IMR-90 (cell line): ENCODE measurements at places on chromosomes 3 and 15. TPM values are rescaled to one million over a fixed set of nuclear protein-coding genes. Genes with fewer than 3 reads are reported as not detected.

The COL6A5 gene
- not detected in 2 replicates for polyA plus RNA-seq

The ECE2 gene
- polyA plus RNA-seq, result not detected in 2 replicates

The VILL gene
- polyA plus RNA-seq, result 4.5 and 4.7 TPM in 2 replicates

The RTP1 gene
- polyA plus RNA-seq, result not detected in 2 replicates

The GOLGA6B gene
- not detected in 2 replicates for polyA plus RNA-seq

The FOXB1 gene
- not detected in 2 replicates for polyA plus RNA-seq

GRCh38 chr3:69823743-69824142, 84.5 kb downstream of the MITF start:
- DNase-seq, result peak; percentile 53
- H3K36me3 ChIP-seq, result no peaks in the 10 kb centered on the region
- H3K4me1 ChIP-seq, result peaks cover 4% of the 10 kb centered on the region
- no peak overlapping the region for H3K27ac ChIP-seq

DNA sequence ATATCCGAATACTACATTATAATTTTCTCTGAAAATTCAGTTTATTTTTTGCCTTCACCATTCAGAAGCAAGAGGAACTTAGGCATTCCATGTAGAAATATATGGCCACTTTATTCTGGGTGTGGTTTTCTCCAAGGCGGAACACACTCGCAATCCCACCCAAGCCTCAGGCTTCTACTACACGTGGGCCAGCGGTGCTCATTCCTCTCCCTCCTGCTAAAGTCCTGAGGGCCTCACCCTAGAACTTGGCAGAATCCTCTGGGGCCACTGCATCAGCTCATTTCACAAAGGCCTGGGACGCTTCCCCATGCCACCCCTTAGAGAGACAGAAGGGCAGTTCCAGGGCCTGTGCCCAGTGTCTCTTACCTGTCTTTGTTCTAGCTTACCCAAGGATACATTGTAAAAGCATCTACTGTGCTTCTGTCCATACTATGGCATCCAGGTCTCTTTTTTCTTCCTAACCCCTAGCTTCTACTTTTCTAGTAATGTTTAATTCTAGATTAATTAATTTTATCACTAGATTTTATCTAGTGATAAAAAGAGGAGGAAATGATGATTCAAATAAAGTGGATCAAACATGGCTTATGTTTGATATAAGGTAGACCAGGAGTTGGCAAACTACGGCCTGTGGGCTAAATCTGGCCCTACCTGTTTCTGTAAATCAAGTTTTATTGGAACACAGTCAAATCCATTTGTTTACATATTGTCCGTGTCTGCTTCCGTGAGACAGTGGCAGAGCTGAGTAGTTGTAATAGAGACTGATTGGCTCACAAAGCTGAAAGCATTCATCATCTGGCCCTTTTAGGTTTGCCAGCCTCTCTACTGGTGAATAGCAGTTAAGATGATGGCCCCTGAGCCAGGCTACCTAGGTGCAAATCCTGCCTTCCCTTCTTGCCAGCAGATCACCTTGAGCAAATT, 29.8 kb downstream of the LARS2 start:
- H3K4me3 ChIP-seq, result no peak overlapping the region
- peaks cover 8% of the 10 kb centered on the region for H3K36me3 ChIP-seq
- DNase-seq, result no peak
- no peaks in the 10 kb centered on the region for H3K4me1 ChIP-seq

DNA sequence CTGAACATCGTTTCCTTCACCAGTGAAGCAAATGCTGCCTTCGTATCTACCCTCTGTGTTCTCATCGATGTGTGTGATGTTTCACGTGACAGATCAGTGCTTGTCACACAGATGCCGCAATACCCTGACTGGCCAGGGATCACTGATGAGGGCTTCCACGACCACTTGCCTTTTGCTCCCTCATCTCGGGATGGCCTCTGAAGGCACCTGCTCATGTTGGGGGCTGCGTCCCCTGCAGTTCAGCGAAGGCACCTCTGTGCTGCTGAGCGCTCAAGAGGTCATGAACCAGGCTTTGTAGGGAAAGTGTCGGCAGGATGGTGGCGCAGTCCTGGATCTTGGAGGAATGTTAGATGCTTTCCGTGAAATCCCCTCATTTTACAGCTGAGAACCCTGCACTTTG, 79.2 kb upstream of the KLF13 start:
- DNase-seq, result no peak
- H3K36me3 ChIP-seq, result no peaks in the 10 kb centered on the region
- no peak overlapping the region for H3K27ac ChIP-seq
- H3K4me1 ChIP-seq, result no peaks in the 10 kb centered on the region
- no peak overlapping the region for H3K4me3 ChIP-seq
- peaks cover 40% of the 10 kb centered on the region for H3K27me3 ChIP-seq

DNA sequence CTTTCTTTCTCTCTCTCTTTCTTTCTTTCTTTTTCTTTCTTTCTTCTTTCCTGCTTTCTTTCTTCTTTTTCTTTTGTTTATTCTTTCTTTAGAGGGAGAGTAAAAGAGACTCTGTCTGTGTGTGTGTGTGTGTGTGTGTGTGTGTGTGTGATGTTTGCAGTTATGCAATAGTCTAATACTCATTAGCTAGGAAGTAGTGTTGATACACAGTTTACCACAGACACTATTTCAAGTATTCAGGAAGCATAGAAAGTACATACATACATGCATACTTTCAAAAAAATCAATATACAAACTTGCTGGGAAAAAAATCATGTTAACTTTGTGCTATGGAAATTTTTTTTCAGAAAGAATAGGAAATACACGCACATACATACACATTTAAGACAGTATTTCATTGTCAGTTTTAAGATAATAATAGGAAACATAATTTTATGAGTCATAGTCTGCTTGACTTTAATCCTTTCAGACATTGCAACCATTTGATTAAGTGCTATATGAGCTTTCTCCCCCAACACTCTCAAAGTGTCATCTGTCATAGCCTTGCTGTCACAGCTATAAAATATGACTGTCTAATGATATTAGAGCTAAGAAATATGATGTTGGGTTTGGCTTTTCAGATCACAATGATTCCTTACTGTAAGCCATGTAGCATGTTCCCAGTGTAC, 74.9 kb upstream of the EPHA3 start:
- DNase-seq, result peak; percentile 6
- H3K4me1 ChIP-seq, result no peaks in the 10 kb centered on the region
- no peaks in the 10 kb centered on the region for H3K36me3 ChIP-seq
- H3K27me3 ChIP-seq, result no peaks in the 10 kb centered on the region

GRCh38 chr3:180246688-180247195, 210.0 kb upstream of the PEX5L start:
- DNase-seq, result no peak
- H3K27me3 ChIP-seq, result no peaks in the 10 kb centered on the region
- H3K4me1 ChIP-seq, result no peaks in the 10 kb centered on the region
- no peak overlapping the region for H3K27ac ChIP-seq
- H3K36me3 ChIP-seq, result no peaks in the 10 kb centered on the region

DNA sequence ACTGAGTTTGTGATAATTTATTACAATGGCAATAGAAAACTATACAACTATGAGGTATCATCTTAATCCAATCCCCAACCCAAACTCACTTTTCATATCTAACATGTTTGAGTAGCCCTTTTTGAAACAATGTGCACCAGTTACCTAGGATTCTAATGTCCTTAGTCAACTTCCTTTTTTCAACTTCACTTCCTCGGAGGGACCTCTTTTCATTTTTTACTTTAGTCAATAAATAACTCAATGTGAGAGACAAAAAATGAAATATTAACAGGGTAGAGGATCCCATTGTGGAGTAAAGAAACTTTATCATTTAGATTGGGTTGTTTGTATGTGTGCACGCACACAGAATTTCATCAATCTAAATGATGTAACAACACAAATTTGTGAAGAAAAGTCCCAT, 193.6 kb upstream of the LRRC3B start:
- no peaks in the 10 kb centered on the region for H3K4me1 ChIP-seq
- no peak overlapping the region for H3K4me3 ChIP-seq
- H3K27ac ChIP-seq, result no peak overlapping the region
- no peak for DNase-seq
- no peaks in the 10 kb centered on the region for H3K36me3 ChIP-seq

GRCh38 chr3:15983232-15983631, 185.5 kb upstream of the ANKRD28 start:
- H3K27me3 ChIP-seq, result no peaks in the 10 kb centered on the region
- peaks cover 7% of the 10 kb centered on the region for H3K4me1 ChIP-seq
- peak overlapping the region; percentile 7; the same call in 1 of the 2 replicates for H3K4me3 ChIP-seq
- H3K36me3 ChIP-seq, result no peaks in the 10 kb centered on the region
- peak; percentile 78 for DNase-seq
- H3K27ac ChIP-seq, result peak overlapping the region; percentile 94

- no peaks in the 10 kb centered on the region for H3K27me3 ChIP-seq
- H3K4me1 ChIP-seq, result peaks cover 24% of the 10 kb centered on the region
- H3K4me3 ChIP-seq, result no peak overlapping the region
These were observed 9.1 kb downstream of the LIPC start for GRCh38 chr15:58440922-58441321.

- H3K4me3 ChIP-seq, result no peak overlapping the region
- no peak overlapping the region for H3K27ac ChIP-seq
- peaks cover 14% of the 10 kb centered on the region for H3K4me1 ChIP-seq
- peaks cover 79% of the 10 kb centered on the region for H3K36me3 ChIP-seq
These were observed 52.4 kb downstream of the HEG1 start for GRCh38 chr3:125003369-125003853.

DNA sequence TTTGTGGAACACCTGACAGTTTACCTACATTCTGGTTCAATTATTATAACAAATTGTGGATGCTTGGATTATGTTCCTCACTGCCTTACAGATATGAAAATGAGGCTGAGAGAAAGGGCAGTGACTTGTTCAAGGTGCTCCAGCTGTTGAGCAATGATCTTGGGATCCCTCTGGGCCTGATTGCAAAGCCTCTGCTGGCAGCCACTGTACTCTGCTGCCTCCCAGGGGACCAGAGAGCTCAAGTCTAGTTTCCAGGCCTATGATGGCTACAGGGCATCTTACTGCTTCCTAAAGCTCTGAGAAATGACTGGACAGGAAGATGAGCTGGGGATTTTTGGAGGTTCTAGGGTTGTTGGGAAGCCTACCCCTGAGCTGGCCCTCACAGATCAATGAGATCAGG, 2.3 kb upstream of the SHC4 start:
- DNase-seq, result peak; percentile 78
- H3K4me1 ChIP-seq, result peaks cover 13% of the 10 kb centered on the region
- no peaks in the 10 kb centered on the region for H3K27me3 ChIP-seq
- H3K36me3 ChIP-seq, result no peaks in the 10 kb centered on the region
- H3K27ac ChIP-seq, result peak overlapping the region; percentile 13; the same call in 1 of the 2 replicates
- H3K4me3 ChIP-seq, result no peak overlapping the region

DNA sequence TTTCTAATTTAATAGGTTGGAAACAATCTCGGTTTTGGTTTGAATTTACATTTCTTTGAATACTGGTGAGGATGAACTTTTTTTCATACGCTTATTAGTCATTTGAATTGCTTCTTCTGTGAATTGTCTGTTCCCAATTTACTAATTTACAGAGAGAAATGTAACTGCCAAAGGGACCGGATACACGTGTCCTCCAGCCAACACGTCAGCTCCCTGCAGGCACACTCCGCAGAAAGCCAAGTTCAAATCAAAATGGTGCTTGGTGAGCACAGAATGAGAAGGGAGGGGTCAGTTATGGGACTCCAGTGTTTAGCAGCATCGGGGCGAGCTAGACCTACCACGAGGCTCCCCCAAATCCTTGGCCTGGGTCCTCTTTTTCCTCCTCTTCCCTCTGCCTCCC, 10.8 kb upstream of the TSEN2 start:
- no peak overlapping the region for H3K27ac ChIP-seq
- DNase-seq, result no peak
- H3K4me1 ChIP-seq, result peaks cover 8% of the 10 kb centered on the region

GRCh38 chr3:192550356-192550755, 177.0 kb downstream of the FGF12 start:
- H3K27ac ChIP-seq, result no peak overlapping the region
- no peaks in the 10 kb centered on the region for H3K36me3 ChIP-seq
- no peak for DNase-seq
- H3K4me1 ChIP-seq, result no peaks in the 10 kb centered on the region

GRCh38 chr3:194087995-194088855, 47.7 kb upstream of the HES1 start:
- H3K4me1 ChIP-seq, result peaks cover 5% of the 10 kb centered on the region; the same call in 1 of the 2 replicates
- no peaks in the 10 kb centered on the region for H3K36me3 ChIP-seq

DNA sequence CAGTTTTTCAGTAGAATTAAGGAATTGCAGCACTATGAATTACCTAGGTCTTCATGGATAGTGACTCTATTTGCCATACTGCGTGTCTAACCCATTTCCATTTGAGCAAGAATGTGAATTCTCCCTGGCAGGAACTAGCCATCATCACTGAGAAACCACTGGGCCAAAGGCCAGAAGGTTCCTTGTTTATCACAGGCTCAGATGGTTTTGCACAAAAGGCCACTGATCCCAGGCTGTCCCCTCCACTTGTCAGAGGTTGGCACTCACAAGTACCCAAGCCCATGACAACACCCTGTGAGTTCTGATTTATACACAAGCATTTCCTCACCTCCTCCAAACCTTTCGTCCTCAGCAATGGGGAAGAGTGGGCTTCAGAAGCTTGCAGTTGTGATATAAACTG, 131.8 kb downstream of the FOXB1 start:
- H3K4me3 ChIP-seq, result no peak overlapping the region
- H3K27me3 ChIP-seq, result peaks cover 4% of the 10 kb centered on the region
- H3K36me3 ChIP-seq, result no peaks in the 10 kb centered on the region
- no peak for DNase-seq
